ENCODE measurements at places on chromosomes 5 and 9.

- DNase-seq: no peak
Observed at GRCh38 chr9:78724896-78725295, 428.0 kb downstream of the PSAT1 start.

- no peak for DNase-seq
Observed at GRCh38 chr5:53873235-53873634, 312.8 kb downstream of the NDUFS4 start.

GRCh38 chr9:130240410-130241197, 25.0 kb upstream of the HMCN2 start:
- DNase-seq: no peak

DNA sequence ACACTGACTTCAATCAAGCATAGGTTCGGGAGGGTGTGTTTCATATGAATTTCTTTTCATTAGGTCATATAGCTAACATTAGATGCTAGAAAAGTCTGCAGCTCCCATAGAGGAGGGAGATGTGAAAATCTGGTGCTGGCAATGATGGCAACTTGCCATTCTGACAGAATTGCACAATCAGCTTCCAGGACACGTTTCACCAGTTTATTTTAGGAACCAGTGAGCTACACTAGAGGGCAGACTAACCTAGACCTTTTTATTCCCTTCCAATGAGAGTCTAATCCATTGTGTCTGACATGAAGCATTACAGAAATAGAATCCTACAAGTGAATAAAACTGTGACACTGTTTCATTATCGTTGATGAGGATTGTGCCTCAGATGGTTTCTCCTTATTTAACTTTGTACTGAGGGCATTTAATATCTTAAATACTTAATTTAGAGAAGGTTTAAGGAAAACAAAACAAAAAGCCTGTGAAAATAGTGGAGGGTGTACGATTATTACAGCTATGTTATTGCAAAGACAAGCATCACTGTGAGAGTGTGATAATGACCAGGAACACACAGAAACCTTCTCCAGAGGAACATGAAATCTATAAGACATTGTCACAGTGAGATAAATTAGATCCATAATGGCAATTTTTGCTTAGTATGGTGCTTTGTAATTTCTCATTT, 363.3 kb upstream of the RPS23 start:
- no peak for DNase-seq

GRCh38 chr9:127634698-127635097, 22.6 kb downstream of the STXBP1 start:
- no peak for DNase-seq

GRCh38 chr9:114348906-114349482, 19.3 kb downstream of the ORM2 start:
- DNase-seq: peak; percentile 24

DNA sequence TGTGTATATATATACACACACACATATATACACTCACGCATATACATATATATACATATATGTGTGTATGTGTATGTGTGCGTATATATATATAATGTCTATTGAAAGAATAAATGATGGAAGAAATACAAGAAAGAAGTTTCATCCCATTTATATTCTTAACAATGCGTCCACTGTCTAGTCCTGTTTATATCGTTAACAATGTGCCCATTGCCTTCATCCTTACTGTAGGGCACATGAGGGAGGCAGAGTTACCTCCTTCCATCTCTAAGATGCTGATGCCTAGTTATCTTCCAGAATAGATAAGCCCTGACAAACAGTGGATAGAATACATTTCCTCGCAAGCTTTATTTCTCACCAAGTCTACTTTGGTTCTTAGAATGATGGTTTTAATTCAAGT, 389.8 kb upstream of the SEMA6A start:
- no peak for DNase-seq

GRCh38 chr5:106020894-106021293, 1649.8 kb downstream of the EFNA5 start:
- no peak for DNase-seq

DNA sequence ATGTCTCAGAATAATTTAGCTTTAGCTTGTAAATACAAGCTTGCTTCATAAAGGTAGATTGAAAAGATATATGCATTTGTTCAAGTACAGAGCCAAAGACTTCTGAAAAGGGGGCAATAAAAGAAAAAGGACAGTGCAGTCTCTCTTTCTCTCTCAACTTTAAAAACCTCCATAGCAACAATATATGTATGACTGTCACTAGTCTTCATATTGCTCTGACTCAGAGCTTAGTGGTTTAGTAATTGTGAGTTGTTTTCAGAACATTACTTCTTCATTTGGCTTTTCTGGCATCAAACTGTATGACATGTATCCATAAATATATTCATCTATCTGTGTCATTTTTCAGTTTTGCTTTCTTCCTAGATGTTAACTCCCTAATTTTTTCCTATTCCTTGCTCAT, 194.6 kb upstream of the KIF2A start:
- no peak for DNase-seq

DNA sequence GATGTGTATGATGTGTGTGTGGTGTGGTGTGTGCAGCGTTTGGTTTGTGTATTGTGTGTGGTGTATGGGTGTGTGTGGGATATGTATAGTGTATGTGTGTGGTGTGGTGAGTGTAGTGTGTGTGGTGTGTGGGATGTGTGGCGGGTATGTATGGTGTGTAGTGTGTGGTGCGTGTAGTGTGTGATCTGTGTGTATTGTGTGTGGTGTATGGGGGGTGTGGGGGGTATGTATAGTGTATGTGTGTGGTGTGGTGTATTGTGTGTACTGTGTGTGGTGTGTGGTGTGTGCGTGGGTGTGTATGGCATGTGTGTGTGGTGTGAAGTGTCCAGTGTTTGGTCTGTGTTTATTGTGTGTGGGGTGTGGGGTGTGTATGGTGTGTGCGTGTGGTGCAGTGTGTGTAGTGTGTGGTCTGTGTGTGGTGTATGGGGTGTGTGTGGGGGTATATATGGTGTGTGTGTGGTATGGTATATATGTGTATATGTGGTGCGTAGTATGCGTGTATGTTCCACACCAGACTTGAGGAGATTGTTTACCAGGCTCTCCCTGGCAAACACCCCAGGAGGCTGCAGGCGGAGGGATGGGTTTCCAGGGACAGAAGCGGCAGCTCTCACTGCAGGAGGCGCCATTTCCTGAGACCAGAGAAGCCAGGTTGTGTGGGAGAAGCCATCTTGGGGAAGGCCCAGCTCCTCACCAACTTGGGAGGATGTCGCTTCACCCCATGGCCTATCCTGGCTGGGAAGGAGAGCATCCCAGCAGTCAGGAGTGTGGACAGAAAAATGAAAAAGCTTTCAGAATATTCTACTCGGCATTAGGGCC, 138.1 kb downstream of the NXNL2 start:
- no peak for DNase-seq

- no peak for DNase-seq
Observed at GRCh38 chr5:177496727-177497291, 595 bp downstream of the PDLIM7 start.

GRCh38 chr5:74028406-74028805, 402.4 kb downstream of the ARHGEF28 start:
- no peak for DNase-seq

DNA sequence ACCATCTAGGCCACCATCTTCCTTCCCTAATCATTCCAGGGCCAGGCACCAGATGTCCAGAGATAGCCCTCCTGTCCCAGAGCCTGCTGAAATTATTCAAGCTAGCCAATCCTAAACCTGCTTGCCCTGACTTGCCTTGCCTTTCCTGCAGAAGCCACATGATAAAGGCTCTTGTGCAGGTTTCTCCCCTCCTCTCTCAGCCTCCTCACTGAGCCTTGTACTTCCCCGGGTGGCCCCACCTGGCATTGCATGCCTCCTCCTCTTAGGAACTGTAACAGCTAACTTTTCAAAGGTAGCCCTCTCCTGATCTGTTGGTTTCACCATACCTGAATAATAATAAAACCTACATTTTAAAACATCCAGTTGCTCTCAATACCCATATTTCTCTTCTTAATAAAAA, 42.6 kb downstream of the DIRAS2 start:
- no peak for DNase-seq

Measured in activated T-helper 1 cell treated with Interleukin-2 at 50 U/mL for 16 hours (primary cell).